GM20000 (cell line): ENCODE measurements at places on chromosomes 4 and X.
A peak's percentile ranks its signal among the peaks of the same experiment; 100 is the strongest.

- DNase-seq: no peak
Measured at GRCh38 chrX:133586443-133586842, 171.2 kb upstream of the GPC4 start.

GRCh38 chr4:150078041-150078578 is at the start of gene DCLK2:
DCLK2 (plus strand) TSS chr4:150078445; CDS start chr4:150079028, 583 bp downstream.
- peak; percentile 73 for DNase-seq

- DNase-seq: no peak
Measured at GRCh38 chrX:139842326-139843185, 90.3 kb downstream of the ATP11C start.

DNA sequence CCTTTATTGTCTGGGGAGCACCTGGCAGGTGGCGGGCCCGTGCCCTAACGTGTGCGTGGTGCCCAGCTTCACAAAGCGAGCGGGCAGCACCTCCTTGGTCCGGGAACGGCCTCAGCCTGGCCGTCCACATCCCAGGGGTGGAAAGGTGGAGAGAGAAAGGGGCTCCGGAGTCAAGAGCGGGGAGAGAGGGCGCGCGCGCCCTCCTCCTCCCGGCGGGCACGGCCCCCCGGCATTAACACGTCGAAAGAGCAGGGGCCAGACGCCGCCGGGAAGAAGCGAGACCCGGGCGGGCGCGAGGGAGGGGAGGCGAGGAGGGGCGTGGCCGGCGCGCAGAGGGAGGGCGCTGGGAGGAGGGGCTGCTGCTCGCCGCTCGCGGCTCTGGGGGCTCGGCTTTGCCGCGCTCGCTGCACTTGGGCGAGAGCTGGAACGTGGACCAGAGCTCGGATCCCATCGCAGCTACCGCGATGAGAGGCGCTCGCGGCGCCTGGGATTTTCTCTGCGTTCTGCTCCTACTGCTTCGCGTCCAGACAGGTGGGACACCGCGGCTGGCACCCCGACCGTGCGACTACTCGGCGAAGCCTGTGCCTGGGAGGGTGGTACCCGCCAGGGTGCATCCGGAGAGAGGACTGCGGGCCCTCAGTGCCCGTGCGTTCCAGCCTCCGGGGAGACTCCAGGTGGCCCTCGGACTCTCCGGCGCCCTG is at the start of gene KIT:
Gene KIT, plus strand, starts transcription at position 407 of the 701 bp plus-strand sequence. Its CDS starts 58 bp downstream, at position 465.
- peak; percentile 33 for DNase-seq

DNA sequence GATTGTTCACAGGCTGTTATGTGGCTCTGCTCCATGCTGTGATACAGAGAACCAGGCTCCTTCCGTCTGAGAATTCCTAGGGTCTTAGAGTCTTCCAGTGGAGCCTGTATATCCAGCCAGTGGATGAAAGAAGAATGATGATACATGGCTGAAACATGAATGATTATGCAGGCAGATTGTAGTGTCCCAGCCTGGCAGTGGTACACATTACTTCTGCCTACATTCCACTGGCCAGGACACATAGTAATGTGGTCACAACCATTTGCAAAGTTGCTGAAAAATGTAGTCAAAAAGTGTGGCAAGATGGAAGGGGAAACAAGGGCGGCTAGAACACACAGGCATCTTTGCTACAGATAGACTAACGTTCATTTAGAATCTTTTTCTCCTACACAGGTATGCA is 4.5 kb upstream of the GBA3 start:
- no peak for DNase-seq

DNA sequence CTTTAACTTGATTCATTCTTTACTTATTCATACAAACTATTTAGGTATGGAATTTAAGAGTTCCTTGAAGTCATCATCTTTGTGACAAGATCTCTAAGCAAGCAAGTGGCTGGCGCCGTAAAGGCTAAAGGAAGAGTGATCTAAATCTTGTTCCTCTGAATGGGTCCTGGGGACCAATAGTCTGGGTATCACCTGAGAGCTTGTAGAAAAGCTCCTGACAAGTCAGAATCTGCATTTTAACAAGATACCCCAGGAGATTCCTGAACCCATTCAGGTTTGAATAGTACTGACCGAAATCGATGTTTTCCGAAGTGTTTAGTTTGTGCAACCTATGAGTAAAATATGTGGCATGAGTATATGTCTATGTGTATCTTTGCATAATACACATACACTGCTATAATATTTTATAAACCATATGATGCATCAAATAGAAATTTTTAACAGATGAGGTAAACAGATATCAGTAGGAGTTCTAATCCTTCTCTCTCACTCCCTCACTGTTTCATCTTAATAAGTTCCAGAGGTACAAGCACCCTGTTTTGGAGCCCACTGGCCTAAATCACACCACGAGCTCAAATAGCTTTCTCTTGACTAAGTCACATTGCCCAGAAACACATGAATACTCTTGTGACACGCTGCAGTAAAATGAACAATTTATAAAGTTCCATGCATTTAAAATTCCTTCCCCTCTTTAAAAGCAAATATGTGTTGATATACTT is 170.0 kb downstream of the RELL1 start:
- no peak for DNase-seq

GRCh38 chr4:102809190-102809589 is 18.2 kb downstream of the UBE2D3 start:
- DNase-seq: no peak

DNA sequence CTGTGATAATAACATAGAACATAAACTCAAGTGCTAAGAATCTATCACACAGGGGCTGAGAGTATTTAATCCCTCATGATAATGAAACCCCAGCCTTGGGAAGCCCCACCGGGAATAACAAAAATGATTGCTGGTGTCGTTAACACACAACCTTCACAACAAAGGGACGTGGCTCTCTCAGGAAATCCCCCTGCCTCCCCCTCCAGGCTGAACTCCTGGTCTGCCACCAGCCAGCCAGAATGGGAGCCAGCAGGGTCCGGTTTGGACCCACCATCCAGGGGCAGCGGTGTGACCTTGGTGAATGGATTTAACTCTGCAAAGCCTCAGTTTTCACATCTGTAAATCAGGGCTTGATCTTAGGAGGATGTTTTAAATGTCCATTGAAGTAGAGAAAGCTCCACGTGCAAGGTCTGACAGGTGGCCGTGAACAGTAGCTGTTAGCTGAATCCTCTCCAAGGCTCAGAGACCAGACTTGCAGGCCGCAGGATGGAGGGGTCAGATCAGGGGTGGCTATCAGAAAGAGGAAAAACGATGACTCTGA is 46.5 kb downstream of the ABLIM2 start:
- DNase-seq: no peak

- no peak for DNase-seq
Measured at GRCh38 chrX:44303119-44303518, 40.4 kb downstream of the EFHC2 start.

DNA sequence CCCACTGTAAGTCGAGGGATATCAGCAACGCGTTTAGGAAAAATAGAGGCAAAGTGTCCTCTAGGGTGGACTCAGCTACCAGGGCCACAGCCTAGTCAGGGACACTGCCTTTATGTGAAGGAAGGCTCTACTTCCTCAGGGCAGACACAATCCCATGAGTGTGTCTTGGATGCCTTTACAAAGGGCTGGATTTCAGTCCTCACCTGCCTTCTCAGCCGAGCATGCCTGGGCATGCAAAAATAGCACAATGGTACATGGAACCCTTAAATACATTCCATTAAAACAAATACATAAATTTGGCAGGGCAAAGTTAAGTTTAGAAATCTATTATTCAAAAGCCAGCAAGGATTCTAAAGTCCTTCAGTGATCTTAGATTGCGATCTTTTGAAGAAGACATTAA is 51.1 kb downstream of the DMD start:
- DNase-seq: no peak
